ENCODE measurements at places on chromosomes 2 and 18.

- no peak for DNase-seq
Measured at GRCh38 chr2:99593692-99594427, 104.0 kb upstream of the REV1 start.

- DNase-seq: no peak
Measured at GRCh38 chr2:211176514-211177141, 620.2 kb downstream of the CPS1 start.

GRCh38 chr18:46283895-46284295 lies 179.7 kb downstream of the HAUS1 start:
- no peak for DNase-seq

DNA sequence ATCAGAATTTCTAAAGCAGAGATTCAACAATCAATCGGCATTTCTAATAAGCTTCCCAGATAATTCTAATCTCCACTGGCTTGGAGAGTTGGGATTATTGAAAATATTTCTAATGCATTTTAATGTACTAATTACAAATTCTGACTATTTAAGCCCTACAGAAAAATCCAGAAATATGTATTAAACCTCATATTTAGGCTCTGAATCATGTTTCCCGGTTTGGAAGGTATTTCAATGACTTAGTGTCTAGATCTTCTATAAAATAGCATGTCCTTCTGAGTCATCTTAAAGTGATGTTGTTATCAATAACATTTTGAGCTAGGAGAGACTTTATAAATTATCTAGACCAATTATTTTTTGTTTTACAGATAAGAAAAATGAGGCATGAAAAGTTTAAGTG lies 258.8 kb upstream of the NRXN1 start:
- no peak for DNase-seq

GRCh38 chr2:102018823-102019445 lies 27.2 kb downstream of the IL1R2 start:
- no peak for DNase-seq

DNA sequence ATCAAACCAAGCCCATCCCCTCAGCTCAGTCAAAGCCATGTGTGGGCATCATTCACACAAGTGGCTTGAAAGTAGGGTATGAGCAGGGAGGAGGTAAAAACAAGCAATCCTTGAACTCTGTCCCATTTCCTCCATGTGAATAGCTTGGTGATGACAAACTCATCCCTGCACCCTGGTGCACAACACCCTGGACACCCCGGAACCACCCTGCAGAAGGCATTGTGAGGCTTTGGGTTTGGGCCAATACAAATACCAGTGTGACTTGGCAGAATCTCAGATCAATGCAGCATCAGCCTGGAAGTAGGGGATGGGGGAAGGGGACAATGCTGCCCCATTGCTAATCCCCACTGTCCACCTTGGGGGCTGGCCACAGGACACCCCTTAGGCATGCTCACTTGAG lies 28.6 kb downstream of the TGFA start:
- DNase-seq: no peak

DNA sequence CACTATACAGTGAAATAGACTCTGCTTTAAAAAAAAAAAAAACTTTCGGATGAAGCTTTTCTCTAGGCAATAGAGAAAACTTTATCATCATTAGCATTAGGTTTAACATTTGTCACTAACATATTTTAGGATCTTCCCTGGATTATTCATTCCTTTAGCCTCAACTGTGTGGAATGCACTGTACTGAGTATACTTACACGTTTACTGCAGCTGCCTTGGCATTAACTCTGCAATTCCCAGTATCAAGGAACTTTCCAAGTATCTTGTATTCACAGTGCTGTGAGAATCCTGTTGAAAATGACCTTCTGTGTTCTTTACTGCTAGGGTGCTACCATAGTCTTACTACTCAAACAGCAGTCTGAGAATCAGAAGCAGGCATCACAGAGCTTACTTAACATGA lies 328.2 kb upstream of the COL3A1 start:
- DNase-seq: no peak

GRCh38 chr2:68807821-68808266 lies 63.4 kb downstream of the BMP10 start:
- no peak for DNase-seq

GRCh38 chr2:19809206-19809605 lies 92.6 kb downstream of the TTC32 start:
- no peak for DNase-seq

- no peak for DNase-seq
Measured at GRCh38 chr2:120765678-120766469, 30.2 kb downstream of the GLI2 start.

DNA sequence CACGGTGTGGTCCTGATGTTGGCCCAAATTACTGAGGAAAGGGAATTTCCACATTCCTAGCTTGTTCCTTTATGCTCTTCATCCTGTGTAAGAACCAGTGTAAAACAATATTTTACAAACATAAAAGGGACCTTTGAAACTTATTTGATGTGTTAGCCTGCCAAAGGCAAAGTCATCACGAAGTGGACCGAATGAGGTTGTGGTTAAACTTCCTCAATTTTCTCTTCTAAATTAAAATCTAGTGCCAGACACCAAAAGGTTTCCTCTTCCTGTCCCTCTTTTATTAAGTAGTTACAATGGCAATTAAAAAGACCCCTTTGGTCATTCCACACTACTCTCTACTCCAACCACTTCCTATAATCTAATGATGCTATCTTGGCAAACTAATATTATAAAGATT lies 279.8 kb downstream of the AFF3 start:
- DNase-seq: no peak

DNA sequence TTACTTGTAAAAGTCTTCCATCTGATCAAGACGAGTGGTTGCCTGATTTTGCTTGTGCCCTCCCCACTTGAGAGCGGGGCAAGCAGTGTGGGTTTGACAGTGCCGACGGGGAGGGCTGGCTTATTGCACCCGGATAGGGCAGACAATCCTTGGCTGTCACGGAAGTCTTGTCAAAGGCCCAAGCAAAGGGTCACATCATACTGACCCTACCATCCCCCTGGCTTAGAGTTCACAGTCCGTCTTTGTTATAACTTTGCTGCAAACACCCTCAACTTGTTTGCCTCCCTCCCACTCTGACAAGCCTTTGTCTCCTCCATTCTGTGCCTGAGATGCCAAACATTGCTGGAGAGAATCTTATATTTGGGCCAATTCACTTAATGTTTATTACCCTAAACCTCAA lies 165.9 kb upstream of the MSH6 start:
- DNase-seq: peak; percentile 19

DNA sequence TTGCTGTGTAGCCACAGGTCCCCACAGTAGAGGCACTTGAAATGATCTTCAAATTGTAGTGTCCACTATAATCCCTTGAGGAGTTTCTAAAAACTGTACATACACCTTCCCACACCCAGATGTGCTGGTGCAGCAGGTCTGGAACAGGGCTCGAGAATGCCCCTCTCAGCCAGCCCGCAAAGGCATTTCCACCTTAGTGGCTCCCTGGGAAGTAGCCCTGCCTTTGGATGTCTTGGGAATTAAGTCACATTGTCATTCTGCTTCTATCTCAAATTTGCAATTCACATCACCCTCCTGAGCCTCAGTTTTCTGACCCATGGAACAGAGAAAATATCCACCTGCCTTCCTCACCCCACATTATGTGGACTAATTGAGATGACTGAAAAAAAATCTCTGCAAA lies 44.3 kb upstream of the TCF7L1 start:
- DNase-seq: no peak

GRCh38 chr2:15718103-15718943 lies 126.7 kb downstream of the DDX1 start:
- no peak for DNase-seq

- no peak for DNase-seq
Measured at GRCh38 chr18:6614952-6615351, 114.6 kb upstream of the ARHGAP28 start.

- no peak for DNase-seq
Measured at GRCh38 chr2:54591551-54591950, 131.9 kb upstream of the EML6 start.

- peak; percentile 48 for DNase-seq
Measured at GRCh38 chr2:30239308-30239985, 8.1 kb downstream of the LBH start.

DNA sequence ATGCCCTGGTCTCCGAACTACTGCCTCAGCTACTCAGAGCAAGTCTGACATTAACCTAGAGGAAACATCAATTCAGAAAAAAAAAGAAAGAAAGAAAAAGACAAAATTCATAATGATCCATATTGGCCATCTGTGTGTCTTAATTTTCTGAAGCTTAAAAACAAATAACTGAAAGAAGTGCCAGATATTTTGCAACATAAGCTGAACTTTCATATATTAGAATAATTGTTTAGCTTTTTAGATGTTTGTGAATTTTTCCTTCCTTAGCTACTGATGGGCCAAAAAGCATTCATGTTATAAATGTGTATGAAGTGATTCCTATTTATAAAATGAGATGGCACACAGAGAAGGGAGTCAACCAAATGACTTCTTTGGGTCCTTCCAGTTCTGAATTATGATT lies 555.0 kb upstream of the CHAC2 start:
- no peak for DNase-seq

DNA sequence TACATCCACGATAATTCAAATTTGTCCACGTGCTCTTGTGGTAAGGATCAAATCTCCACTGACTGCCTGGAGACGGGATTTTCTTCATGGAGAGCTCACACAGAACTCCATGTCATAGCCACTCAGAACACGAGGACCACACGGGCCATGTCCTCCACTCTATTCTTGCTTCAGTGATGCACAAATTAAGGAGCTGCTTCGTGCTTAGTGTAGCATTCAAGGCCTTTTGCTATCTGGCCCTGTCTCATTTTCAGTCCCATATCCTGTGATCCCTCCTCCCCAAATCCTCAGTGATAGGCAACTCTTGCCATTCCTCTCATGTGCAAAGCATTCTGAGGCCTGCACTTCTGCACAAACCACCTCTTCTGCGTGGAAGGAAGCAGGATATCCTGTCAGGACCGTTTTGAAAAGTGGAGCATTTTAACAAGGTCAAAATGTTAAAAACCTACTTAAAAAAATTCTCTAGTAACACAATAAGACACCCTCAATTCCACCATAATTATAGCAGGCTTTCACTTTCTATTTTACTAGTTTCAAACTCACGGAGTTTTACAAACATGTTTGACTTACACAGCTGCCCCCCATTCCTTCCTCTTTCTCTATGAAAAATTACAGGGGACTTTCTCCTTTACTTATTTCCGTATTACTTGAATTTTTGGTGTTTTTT lies 35.2 kb downstream of the ST3GAL5 start:
- no peak for DNase-seq

GRCh38 chr2:33443274-33443829 lies 33.1 kb upstream of the RASGRP3 start:
- DNase-seq: no peak

DNA sequence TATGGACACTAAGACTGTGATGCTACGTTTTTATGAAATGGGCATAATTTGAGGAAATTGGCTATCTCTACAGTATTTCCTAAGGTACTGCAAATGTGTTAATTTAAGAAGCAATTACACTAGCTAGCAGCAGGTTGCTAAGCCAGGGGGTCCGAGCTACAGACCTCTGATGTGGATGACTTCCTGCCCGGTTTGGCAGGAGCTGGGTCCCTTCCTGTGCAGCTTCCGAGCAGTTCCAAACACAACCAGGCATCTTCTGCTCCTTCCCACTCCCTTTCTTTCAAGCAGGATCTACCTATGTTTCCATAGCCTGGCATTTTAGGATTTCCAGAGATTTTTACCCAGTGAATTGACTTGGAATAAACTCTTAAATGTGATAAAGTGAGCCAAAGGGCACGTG lies 55.7 kb downstream of the SCN2A start:
- DNase-seq: no peak

- no peak for DNase-seq
Measured at GRCh38 chr2:207119048-207119447, 46.7 kb downstream of the KLF7 start.

- no peak for DNase-seq
Measured at GRCh38 chr18:75854174-75854573, 426.7 kb upstream of the SMIM21 start.

DNA sequence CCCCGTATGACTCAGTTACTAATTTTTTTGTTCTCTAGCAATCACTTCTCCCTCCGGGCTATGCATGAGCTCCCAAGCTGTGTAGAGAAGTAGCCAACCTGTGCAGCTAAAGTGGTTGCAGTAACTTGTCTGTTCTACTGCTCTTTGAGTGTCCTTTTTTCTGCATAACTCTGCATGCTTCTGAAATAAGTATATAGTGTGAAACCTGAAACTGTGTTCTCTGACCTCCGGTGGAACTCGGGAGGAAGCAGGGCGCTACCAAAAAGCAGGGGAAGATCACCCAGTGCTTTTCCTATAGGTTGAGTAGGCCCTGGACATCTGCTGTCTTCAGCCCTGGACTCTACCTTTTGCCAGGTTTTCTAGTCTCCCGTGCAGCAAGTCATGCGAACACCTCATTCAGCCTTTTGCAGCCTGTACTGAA lies 47.8 kb downstream of the PHLPP1 start:
- no peak for DNase-seq

DNA sequence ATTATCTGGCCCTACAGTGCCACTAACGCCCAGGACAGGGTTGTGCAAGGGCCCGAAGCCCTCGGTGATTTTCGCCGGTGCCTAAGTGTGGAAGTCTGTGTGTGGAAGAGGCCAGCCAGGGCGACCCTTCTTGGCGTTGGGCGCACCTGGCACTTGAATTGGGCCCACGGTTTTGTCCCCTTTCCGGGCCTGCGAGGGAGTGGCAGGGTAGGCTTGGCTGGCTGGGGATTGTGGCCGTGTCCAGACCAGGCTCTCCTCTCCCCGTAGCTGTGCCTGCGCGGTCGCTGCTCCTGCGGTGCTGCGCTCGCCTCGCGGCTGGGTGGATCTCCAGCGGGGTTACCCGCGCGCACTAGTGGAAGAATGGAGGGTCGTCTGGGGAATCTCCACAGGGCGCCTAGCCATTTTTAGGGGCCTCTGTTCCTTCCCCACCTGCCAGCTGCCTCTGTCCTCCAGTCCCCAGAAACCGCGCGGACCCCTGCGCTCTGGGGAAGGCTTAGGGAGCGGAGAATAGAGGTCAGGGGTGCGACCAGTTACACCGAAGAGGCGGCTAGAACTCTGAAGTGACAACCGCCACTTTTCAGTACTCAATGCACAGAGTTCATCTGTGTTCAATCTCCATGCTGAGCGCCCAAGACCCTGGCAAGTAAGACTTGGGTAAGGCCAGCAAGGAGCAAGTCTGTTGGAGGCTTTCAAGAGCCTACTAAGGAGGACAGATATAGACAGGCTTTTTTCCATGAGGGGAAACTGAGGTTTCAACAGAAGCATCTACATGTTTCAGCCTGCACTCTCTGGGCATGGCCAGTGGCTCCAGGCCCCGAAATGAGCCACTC lies 16.0 kb downstream of the EVX2 start:
- DNase-seq: no peak

DNA sequence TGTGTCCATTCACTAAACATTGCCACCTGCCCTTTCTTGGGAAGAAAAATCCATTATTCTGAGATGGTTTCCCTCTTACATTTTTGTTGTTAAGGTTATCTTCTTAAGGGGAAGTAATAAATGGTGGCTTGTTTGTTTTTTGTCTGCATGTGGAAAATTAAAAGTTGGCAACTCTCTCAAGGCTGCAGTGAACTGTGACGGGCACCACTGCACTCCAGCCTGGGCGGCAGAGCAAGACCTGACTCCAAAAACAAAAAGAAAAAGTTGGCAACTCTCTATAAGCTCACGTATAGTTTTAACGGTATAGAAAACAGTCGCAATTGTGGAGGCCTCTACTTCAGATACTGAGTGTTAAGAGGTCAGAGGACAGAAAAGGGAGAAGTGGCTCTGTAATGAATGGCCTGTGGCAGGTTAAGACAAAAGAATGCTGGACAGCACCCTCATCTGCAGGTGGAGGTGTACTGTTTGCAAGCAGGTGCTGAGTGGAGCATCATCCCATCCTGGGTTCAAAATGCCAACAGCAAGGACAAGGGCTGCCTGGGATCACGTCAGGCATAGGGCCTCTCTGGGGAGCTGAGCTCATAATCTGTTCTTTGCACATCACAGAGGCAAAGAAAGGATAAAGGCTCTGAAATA lies 16.7 kb downstream of the L3MBTL4 start:
- no peak for DNase-seq
